ENCODE measurements at places on chromosomes 7 and 10.

DNA sequence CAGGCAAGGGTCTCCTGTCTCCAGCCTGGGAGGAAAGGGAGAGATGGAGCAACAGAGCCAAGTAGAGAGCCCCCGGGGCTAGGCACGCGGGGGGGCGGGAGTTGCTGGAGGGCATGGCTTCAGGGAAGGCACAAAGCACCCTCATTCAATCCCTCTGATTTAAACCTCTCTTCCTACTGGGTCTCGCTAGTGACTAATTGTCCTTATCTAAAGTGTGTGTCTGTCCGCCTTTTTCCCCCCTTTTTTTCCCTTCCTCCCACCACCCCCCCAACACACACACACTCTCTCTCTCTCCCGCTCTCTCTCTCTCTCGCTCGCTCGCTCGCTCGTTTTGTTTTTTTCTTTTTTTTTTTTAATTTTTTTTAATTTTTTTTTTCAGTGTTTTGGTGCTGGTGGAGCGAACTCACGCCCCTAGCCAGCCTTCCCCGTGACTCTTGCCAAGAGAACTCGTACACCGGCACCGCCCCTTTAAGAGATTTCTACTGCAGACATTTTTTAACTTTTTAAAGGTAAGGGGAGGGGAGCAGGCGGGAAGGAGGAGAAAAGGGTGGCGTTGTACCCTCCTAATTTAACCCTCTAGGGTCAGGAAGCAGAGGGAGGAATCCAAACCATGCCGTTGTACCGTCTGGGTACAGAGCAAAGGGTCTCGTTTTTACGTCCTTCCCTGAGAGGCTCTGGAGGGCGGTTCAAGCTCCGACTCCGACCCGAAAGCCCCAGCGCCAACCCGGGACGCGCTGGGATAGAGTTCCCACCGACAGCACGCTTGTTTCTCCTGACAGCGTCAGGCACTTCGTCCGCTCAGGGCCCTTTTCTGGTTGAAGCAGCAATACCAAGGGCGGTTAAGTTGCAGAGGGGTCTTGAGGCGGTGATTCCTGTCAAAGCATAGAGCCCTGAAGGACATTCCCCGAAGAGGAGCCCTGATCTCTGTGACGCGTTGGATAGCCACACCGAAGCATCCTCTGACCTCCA lies at the start of gene HPSE2:
TSS of gene HPSE2 (minus strand) at position 195 of the 969 bp plus-strand sequence.
- DNase-seq = no peak

DNA sequence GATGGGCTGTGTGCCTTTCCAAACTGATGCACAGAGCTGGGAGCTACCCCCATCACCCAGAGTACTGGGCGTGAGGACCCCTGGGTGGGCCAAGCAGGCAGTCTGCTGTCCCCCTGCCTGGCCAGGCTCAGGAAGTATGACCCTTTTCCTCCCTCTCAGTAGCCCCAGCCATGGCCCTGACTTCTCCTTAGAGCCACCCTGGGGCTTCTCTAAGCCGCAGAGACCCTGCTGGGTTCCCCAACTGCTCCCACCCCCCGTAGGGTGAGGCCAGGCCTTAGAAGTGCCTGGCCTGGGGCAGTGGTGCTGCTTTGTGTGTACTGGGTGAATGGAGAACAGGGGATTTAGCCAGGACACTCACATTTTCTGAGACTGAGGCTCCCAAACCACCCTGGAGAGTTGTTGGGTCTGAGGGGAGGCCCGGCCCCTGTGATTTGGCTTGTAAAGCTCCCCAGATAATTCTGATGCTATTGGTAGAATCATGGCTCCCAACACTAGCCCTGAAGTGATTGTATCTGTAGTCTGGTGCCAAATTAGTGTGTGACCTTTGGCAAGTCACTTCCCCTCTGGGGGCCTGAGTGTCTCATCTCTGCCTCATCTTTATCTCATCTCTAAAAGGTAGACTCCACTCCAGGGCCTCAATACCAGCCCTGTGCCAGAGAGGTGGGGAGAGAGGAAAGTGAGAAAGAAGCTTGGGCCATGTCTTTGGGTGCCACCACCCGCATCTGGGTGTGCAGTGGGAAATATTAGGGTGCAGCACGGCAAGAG lies 99.7 kb upstream of the PPIF start:
- DNase-seq = no peak

GRCh38 chr10:10826125-10826524 lies 191.5 kb upstream of the CELF2 start:
- no peak for DNase-seq

DNA sequence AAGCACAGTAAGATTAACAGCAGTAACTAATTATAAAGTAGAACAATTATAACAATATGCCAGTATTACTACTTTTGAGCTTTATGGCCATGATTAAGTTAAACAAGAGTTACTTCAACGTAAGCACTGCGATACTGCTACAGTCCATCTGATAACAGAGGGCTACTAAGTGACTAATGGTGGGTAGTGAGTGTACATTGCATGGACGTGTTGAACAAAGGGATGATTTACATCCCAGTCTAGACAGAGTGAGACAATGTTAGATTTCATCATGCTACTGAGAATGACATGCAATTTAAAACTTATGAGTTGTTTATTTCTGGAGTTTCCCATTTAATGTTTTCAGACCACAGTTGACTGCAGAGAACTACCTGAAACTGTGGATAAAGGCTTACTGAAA lies 45.6 kb downstream of the TPST1 start:
- DNase-seq = no peak

- DNase-seq = no peak
Measured at GRCh38 chr10:129244298-129244697, 222.7 kb upstream of the MGMT start.

GRCh38 chr7:116697761-116698160 lies 25.8 kb downstream of the MET start:
- DNase-seq = no peak

DNA sequence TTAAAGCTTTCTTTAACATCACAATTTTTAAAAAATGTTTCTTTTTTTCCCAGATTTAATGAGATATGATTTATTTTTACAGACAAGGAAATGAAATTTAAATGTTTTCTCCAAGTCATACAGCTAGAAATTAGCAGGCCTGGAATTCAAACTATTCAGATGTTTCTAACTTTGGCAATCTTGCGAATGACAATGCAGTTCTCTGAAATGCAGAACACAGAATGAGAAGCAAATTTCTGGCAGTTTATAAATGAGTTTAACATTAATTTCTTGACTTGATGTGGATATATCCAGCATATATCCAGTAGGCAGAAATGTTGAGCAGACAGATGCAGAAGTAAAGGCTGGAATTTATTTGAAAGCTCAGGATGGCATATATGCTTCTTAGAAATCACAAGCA lies 227.5 kb downstream of the THSD7A start:
- no peak for DNase-seq

DNA sequence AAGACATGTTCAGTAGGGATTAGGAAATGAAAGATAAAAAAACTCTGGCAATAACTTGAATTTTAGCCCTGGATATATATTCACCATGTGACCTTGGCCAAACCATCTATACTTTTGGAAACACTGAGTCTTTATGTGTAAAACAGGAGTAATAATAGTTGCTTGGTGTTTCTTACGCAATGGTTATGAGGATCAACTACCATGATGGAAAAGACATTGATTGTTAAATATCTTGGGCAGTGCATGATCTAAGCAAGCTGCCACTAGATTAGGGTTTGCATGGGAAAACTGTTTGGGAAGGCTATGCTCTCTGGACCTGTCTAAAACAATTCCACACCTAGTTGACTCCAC lies 6.5 kb downstream of the OR6B1 start:
- DNase-seq = no peak

DNA sequence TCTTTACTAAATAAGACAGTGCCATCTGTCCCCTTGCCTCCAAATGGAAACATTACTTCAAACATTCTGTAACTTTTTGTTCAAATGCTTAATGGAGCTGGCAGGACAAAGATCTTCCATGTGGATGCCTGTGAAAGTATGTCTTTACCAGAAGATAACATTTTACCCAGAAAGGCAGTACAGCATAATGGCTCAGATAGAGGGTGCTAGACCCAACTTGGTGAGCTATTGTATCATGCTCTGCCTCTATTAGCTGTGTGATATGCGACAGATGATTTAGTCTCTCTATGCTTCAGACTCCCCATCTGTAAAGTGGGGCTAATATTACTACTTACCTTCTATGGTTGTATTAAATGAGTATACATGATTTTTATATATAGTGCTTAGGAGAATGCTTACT lies 8.8 kb upstream of the SMKR1 start:
- no peak for DNase-seq

GRCh38 chr10:43160046-43160920 lies 22.0 kb downstream of the CSGALNACT2 start:
- DNase-seq = no peak

DNA sequence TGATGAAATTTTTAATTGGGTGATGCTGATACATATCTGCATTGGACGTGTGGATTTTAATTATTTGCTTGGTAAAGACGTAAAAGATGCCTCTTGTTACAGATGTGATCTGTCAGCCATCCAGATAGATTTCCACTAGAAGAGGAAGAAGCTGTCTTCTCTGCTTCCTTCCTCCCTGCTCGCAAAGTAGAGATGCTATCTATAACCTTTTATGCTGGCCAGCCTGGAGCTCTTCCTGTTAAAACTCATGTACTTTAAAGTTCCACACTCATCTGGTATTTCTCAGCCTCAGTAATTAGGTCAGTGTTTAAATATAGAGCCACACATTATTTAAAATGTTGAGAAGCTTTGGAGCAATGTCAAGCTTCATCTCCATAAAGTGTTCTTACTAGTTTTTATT lies 51.2 kb upstream of the TMEM229A start:
- DNase-seq = no peak

GRCh38 chr7:50594734-50595485 lies 29.7 kb upstream of the DDC start:
- DNase-seq = no peak

- DNase-seq = no peak
Measured at GRCh38 chr7:30285067-30285535, 704 bp downstream of the ZNRF2 start.

DNA sequence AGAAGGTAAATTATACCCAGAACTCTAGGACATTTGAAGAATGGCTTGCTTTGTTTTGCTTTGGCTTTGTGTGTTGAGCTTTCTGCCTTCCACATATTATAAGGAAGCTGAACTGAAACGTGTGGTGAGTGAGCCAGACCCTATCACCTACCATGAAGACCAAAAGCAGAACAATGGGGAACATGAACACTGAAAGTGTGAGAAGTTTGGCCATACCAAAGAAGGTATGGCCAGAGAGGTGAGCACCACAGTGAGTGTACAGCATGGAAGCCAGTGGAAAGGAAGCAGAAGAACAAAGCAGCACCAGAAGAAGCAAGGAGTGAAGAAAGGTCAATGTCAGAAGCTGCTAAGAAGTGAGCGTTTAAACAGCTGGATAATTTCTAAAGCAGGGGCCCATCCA lies 59.7 kb upstream of the CCDC71L start:
- no peak for DNase-seq

DNA sequence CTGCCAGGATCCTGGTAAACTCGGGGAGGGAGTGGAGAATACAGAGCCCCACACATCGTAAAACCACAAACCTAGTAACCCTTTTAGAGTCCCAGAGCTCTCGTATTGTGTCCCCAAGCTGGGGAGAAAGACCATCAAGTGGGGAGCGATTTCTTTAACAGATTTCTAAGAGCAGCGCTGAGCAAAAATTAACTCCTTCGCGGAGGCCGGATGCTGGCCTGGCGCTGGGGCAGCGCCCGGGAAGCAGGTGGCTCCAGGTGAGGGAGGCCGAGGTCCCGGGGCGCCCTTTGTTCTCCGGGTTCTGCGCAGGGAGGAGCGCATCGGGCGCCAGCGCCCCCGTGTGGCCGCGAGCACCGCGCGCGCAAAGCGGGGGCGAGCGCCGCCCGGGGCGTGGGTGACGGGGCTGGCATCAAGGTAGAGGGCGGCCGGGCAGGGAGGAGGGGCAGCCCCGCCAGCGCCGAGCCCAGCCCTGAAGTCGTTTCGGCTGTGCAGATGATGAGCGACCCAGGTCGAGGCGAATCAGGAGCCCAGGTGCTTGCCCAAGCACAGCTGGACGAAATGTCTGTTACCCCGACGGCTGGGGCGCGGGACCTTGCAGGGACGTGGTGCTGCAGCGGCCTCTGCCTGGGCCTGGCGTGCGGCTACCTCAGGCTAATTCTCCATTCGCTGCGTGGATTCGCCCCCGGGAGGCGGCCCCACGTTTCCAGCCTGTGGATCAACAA lies 10.4 kb upstream of the FGFR2 start:
- DNase-seq = peak; percentile 41

DNA sequence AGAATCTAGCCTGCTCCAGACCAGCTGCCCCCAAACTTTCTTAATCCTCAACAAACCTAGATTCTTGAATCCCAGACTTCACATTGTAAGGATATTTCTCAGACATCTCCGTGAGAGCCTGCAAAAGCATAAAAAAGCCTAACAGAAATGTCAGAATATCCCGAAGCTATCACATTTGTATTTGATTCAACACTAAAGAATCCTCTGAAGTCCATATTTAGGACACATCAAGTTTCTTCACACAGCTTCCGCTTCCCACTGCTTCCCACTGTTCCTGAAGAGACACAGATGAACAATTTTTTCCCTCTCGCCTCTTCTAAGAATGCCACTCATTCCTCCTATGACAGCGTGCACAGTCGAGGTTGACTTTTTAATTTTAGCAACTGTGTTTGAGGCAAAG lies 396.2 kb upstream of the IGFBP3 start:
- no peak for DNase-seq

DNA sequence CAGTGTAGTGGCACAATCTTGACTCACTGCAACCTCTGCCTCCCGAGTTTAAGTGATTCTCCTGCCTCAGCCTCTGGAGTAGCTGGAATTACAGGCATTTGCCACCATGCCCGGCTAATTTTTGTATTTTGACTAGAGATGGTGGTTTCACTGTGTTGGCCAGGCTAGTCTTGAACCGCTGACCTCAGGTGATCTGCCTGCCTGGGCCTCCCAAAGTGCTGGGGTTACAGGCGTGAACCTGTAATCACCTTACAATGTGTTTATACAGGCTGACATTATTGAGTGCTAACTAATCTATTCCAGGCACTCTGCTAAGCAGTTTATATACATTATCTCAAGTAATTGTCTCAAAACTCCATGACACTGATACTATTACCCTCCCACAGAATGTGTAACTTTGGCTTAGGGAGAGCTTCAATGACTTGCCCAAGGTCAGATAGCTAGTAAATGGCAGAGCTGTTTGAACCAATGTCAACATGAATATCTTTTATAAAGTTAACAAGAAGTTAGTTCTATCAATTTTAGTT lies 36.8 kb downstream of the KIFBP start:
- DNase-seq = no peak

- no peak for DNase-seq
Measured at GRCh38 chr7:47518827-47519226, 63.1 kb downstream of the TNS3 start.

- DNase-seq = no peak
Measured at GRCh38 chr7:128304212-128304611, 39.5 kb downstream of the RBM28 start.

- DNase-seq = no peak
Measured at GRCh38 chr7:129779602-129780256, 168.2 kb downstream of the NRF1 start.

- DNase-seq = no peak
Measured at GRCh38 chr7:32761451-32762205, 129.9 kb downstream of the KBTBD2 start.

GRCh38 chr7:139284252-139284896 lies 53.3 kb downstream of the UBN2 start:
- DNase-seq = no peak

Measured in C1 segment of cervical spinal cord (tissue), 14 donors.